Fibroblast of lung (primary cell): ENCODE measurements at places on chromosomes 1 and 21. TPM values are rescaled to one million over a fixed set of nuclear protein-coding genes. Genes with fewer than 3 reads are reported as not detected.

DNA sequence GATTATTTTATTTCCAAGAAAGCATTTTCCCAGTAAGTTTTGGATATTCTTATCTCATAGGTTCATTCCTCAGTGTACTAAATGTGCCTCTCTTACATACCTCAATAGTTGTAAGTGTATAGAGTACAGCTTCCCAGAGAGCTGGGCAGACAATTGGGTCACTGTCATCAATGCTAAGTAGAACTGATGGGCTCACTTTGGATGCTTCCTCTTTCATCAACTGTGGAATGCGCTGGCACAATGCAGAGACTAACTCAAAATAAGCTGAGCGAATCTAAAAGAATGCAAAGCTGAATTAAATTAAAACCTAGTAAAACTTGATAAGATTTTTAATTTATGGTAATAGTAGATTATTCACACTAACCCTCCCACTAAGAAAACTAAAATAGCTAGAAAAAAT, 21.5 kb downstream of the LTN1 start:
- peak; percentile 34 for DNase-seq

GRCh38 chr1:90339811-90340210, 344.9 kb downstream of the ZNF326 start:
- DNase-seq = no peak

- DNase-seq = no peak
These were observed 173.3 kb upstream of the EDN2 start for GRCh38 chr1:41657679-41658295.

GRCh38 chr21:31110430-31110829, 72.2 kb upstream of the KRTAP19-8 start:
- DNase-seq = no peak

DNA sequence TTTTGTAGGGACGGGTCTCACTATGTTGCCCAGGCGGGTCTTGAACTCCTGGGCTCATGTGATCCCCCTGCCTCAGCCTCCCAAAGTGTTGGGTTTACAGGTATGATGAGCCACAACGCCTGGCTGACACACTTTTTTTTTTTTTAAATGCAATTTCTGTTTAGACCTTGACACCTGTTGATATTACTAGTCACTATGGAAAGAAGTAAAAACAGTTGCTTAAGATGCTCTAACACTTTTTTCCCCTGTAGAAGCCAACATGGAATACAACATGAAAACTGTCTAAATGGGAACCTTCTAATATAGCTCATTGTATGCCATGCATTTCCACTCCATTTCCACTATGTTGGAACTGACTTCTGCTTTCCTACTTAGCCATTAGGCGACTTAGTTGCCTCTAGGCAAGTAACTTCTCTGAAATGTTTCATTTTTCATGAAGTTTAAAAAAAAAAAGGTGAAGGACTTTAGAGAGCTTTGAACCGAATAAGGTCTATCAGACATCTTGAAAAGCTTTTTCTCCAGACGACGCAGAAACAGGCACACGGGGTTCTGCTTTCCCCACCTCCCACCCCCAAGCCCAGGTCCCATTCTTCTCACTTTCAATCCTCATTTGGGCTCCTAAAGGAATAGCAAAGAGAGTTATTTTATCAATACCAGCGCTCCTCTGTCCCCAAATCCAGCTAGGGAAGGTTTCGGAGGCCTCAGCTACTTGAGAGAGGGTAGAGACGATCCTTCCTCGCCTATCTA, 648 bp upstream of the DR1 start:
- peak; percentile 18 for DNase-seq

DNA sequence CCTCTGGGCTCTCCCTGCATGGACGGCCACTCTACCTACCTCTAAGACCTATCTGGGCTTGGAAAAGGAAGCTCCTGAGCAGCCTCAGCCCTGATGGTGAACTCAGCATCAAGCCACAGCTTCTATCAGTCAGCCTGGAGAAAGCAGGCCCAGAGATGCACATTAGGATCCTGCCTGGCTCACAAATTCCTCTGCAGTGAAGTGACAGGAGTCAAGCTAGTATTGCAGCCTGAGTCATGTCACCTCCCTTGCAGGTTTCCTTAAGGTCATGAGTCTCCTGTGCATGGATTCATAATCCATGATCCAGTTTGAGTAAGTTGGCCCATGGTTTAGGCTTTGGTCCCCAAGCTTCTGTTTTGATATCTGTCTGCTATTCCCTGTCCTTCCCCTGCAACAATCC, 37.9 kb upstream of the DUSP10 start:
- DNase-seq = no peak

The S100A3 gene
- total RNA-seq = 1.8 and 6.8 TPM in 2 replicates

The C1orf116 gene
- total RNA-seq = not detected in 2 replicates

The PDZK1 gene
- 0.26 and 1.5 TPM in 2 replicates for total RNA-seq
